MV-4-11 (cell line): ENCODE measurements at places on chromosomes 11 and 22.

- DNase-seq, result no peak
Observed at GRCh38 chr22:30268331-30268730, 1.7 kb upstream of the OSM start.

- no peak for DNase-seq
Observed at GRCh38 chr11:44905131-44905866, 45.4 kb downstream of the TP53I11 start.

GRCh38 chr22:41660416-41660815 lies 28.3 kb downstream of the SNU13 start:
- DNase-seq, result no peak

DNA sequence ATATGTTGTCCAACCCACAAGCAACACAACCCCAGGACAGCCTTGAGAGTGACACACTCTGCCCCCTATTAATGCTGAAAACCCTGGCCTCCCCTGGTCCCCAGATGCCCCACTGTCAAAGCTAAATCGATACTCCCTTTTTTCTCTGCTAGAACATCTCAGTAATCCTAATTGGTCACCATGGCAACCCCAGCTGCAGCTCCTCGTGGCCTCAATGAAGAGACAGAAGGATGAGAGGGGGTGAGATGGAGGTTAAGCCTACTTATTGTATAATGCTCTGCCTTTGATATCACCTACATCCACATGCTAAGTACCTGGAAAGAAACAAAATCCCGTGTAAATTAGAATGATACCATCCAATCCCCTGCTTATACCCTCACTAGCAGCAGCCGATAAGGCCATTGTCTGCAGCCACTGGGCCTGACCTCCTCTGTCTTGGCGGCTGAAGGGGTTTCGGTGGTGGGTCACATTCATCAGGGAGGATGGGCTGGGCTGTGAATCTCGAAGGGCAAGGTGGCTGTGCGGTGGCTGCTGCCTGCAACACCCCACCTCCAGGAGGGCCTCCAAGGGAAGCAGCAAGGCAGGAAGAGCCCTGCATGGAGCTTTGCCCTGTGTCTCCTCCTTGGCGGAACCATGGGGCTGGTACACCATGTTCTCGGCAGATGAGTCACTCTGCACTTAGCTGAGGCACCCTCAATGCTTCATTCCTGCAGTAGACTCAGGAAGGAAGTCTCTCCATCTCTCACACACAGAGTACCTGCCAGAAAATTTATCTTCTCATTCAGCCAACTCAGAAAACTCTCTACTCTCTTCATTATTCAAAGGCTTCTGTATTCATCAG lies 399.5 kb downstream of the BUD13 start:
- no peak for DNase-seq

- peak; percentile 30 for DNase-seq
Observed at GRCh38 chr11:75325713-75326438, 25.6 kb downstream of the ARRB1 start.

DNA sequence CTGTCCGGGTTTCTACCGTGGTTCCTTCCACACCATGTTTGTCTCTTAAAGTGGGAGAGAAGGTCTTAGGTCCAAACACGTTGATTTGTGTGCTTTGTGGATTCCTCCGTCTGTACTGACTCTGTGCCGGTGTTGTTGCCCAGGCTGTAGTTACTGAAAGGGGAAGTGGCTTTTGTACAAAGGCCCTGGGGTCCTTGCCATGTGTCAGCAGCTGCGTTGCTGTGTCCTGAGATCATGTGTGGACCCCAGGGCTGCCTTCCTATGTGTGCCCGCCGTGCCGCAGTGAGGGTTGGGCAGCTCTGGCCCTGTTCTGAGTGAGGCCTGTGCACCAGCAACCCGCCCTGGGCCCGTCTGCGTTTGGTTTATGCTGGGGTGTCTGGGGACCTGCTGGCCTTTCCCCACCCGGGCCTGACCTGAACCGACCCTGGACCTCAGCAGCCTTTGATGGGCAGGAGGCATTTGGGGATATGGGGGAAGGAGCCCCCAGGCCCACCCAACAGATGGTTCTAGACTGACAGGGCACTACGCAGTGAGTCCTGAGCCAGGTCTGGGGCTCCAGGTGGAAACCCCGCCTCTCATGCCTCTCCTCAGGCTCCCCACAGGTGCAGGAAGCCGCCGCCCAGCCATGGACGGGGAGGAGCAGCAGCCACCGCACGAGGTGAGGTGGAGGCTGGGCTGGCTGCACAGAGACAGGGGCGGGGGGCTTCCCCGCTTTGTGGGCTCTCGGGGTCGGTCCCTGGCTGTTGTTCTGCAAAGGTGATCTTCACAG lies 6.9 kb downstream of the TRABD start:
- DNase-seq, result peak; percentile 83

GRCh38 chr11:132539590-132540368 lies 992.5 kb downstream of the OPCML start:
- no peak for DNase-seq
